ENCODE measurements at places on chromosomes 3 and 15.

DNA sequence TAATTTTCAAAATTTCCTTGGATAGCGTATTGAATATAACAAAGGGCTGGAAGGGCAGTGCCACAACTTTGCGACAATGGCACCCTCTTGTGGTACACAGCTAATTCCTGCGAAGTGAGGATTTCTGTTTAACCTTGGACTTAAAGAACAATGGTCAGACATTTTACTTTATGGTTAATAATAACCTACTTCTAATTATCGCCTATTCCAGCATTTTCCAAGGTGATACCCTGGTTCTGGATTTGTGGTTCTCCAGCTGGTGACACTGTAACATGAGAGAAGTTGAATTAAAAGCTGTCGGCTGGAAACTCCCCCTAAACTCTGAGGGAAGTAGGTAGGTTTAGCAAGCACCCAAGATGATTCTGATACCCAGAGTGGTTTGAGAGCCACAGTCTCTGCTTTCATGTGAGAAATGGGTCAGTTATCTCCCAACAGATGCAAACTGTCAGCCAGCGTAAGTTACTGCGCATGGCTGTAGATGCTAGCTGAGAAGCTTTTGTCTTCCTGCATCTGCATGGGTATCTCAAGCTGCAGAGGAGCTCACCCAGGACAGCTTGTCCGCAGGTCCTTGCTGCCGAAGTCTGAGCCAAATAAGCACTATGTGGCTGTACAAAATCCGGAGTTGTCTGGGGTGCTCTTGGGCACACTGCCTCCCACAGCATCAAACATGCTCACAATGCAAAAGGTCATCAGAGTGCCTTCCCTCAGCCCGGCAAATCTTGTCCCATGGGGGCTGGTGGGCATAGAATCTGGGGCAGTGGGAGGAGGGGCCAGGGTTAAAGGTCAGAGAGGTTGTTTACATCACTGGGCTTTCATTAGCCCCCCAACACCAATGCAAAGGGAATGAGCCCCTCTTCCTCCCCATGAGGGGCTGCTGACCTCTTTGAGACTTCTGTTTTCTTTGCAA, 6.6 kb upstream of the CHSY1 start:
- peak; percentile 76 for DNase-seq

GRCh38 chr3:152609891-152610290, 225.0 kb upstream of the P2RY1 start:
- DNase-seq, result no peak

- DNase-seq, result no peak
Measured at GRCh38 chr15:82802497-82802896, 3.4 kb downstream of the FSD2 start.

- DNase-seq, result peak; percentile 55
Measured at GRCh38 chr3:80338366-80338765, 570.6 kb upstream of the ROBO1 start.

GRCh38 chr3:189809583-189809982, 178.4 kb downstream of the TP63 start:
- no peak for DNase-seq
